NCI-H2081 (cell line): ENCODE measurements at places on chromosomes 6 and 20.

- peak; percentile 75 for DNase-seq
Measured at GRCh38 chr6:156731396-156731795, 45.8 kb upstream of the ARID1B start.

DNA sequence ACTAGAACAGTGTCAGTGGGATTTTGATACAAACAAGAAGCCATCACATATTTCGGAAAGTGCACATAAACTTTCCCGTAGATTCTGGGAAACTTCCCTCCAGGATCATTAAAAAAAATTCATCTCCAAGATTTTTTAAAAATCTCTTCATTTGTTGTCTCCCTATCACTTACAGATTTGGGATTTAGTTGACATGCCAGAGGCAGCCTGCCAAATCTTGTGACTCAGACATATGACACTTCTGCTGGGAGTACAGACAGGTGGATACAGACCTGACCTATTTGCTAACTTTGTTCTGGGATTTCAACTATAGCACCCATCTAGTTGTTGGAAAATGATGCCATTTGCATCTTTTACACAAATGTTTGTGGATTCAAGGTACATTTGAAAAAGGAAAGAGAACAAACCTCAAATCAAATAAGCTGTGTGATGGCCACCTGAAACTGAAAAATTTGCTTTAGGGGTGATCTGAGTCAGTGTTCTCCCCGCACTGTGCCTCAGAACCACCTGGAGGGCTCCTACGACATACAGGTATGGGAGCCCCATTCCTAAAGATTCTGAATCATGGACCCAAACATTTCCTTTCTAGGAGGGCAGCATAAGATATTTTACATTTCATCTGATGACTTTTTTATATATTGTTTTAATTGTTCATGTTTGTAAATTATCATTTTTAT, 21.9 kb upstream of the CD2AP start:
- DNase-seq: no peak

- DNase-seq: no peak
Measured at GRCh38 chr6:44896701-44897100, 431.4 kb upstream of the RUNX2 start.

DNA sequence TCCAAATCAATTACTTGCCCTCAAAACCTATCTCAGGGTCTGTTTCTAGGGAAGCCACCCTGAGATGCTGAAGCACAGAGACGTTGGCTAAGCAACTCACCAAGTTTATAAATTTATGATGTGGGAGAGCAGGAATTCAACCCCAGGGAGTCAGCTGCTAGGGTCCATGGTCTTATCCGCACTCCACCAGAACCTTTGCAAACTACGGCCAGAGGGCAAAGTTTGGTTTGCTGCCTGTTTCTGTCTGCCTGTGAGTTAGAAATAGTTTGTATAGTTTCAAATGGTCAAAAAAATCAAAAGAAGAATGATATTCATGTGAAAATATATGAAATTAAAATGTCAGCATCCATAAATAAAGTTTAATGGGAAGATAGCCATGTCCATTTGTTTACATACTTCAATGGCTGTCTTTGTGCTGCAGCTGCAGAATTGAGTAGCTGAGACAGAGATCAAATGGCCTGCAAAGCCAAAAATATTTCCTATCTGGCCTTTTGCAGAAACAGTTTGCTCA, 83.7 kb upstream of the ZFP64 start:
- no peak for DNase-seq

- no peak for DNase-seq
Measured at GRCh38 chr20:3861191-3861590, 14.6 kb downstream of the MAVS start.

GRCh38 chr20:3473944-3474343, 3.1 kb downstream of the ATRN start:
- DNase-seq: no peak
